ENCODE measurements at places on chromosomes 1 and 21. TPM values are rescaled to one million over a fixed set of nuclear protein-coding genes. Genes with fewer than 3 reads are reported as not detected.

DNA sequence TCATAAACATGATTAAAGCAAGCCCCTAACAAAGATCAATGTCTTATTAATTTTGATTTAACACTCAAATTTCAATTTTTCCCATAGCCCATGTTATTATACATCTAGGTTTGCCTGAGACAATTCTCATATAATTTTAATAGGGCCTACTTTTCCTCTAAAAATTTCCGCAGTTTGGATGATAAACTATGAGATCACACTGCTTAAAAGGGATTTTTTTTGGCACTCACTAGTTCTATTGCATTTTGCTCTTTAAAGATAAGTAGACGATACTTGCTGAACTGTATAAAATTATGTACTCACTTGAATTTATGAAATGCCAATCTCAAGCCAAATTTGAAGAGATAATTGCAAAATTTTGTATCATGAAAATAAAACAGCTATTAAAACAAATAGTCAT is 480.4 kb upstream of the ZRANB2 start:
- no peaks in the 10 kb centered on the region for H3K27me3 ChIP-seq
- H3K4me3 ChIP-seq: no peak overlapping the region
- no peak for DNase-seq

GRCh38 chr1:69121723-69122122 is 446.0 kb upstream of the LRRC7 start:
- H3K4me1 ChIP-seq: no peaks in the 10 kb centered on the region
- no peak overlapping the region for H3K4me3 ChIP-seq
- H3K36me3 ChIP-seq: no peaks in the 10 kb centered on the region
- DNase-seq: no peak

DNA sequence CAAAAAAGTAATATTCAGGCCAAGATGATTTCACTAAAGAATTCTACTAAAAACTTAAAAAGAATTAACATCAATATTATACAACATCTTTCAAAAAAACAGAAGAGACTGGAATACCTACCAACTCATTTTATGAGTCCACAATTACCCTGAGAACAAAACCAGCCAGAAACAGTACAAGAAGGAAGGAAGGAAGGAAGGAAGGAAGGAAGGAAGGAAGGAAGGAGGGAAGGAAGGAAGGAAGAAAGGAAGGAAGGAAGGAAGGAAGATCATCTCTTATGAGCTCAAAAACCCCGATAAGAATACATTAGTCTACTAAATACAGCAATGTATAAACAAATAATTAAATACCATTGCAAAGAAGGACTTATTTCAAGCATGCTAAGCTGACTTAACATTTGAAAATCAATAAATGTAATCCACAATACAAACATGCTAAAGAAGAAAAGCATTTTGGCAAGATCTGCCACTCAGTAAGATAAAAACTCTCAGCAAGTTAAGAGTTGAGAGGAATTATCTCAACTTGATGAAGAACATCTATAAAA is 149.9 kb upstream of the RGS18 start:
- no peak overlapping the region for H3K27ac ChIP-seq
- DNase-seq: no peak
- H3K36me3 ChIP-seq: no peaks in the 10 kb centered on the region
- no peaks in the 10 kb centered on the region for H3K27me3 ChIP-seq
- no peaks in the 10 kb centered on the region for H3K4me1 ChIP-seq

- peaks cover 13% of the 10 kb centered on the region for H3K27me3 ChIP-seq
- H3K4me1 ChIP-seq: peaks cover 8% of the 10 kb centered on the region
- no peak for DNase-seq
- no peaks in the 10 kb centered on the region for H3K36me3 ChIP-seq
- no peak overlapping the region for H3K4me3 ChIP-seq
These were observed 5.8 kb downstream of the KCNC4 start for GRCh38 chr1:110215621-110216515.

- no peak for DNase-seq
- no peak overlapping the region for H3K4me3 ChIP-seq
- H3K36me3 ChIP-seq: peaks cover 23% of the 10 kb centered on the region
- H3K27me3 ChIP-seq: peaks cover 44% of the 10 kb centered on the region
These were observed 1.2 kb upstream of the HMCN1 start for GRCh38 chr1:185732951-185733350.

DNA sequence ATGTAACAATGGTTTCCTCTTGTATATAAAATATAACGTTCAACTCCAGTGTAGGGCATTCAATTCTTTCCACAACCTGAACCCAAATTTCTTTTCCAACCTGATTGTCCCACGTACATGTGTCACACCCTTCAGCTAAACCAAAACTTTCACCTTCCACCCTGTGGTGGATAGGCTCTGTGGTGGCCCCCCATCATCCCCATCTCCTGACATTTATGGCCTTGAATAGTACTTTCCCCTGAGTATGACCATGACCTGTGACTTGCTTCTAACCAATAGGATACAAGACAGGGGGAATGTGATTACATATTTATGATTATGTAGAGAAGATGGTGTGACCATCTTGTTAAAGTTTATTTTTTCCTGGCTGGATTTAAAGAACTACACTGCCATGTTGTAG is 377.0 kb downstream of the PTPRC start:
- H3K4me3 ChIP-seq: no peak overlapping the region
- no peaks in the 10 kb centered on the region for H3K27me3 ChIP-seq
- DNase-seq: no peak
- no peak overlapping the region for H3K27ac ChIP-seq
- H3K36me3 ChIP-seq: no peaks in the 10 kb centered on the region

DNA sequence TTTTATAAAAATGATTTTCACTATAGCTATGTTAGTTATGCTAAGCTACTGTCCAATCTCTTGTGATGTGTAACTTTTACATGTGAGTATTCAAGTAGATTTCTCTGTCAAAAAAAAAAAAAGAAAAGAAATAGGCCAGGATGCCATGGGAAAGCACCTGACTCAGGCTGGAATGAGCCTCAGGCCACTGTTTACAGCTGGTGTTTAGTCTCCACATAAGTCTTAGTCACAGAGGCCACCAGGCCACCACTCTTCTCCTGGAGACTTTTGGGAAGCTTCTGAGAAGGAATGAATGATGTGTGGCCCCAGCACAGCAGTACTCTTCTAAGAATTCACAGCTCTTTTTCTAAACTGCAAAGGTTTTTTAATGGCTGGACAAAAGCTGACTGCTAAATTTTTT is 48.9 kb downstream of the CHML start:
- no peak overlapping the region for H3K27ac ChIP-seq
- no peaks in the 10 kb centered on the region for H3K4me1 ChIP-seq
- DNase-seq: no peak
- no peak overlapping the region for H3K4me3 ChIP-seq
- H3K36me3 ChIP-seq: no peaks in the 10 kb centered on the region

- no peaks in the 10 kb centered on the region for H3K4me1 ChIP-seq
- no peak overlapping the region for H3K27ac ChIP-seq
- H3K27me3 ChIP-seq: no peaks in the 10 kb centered on the region
- H3K36me3 ChIP-seq: no peaks in the 10 kb centered on the region
- no peak overlapping the region for H3K4me3 ChIP-seq
These were observed 19.8 kb downstream of the ERRFI1 start for GRCh38 chr1:8006037-8006963.

DNA sequence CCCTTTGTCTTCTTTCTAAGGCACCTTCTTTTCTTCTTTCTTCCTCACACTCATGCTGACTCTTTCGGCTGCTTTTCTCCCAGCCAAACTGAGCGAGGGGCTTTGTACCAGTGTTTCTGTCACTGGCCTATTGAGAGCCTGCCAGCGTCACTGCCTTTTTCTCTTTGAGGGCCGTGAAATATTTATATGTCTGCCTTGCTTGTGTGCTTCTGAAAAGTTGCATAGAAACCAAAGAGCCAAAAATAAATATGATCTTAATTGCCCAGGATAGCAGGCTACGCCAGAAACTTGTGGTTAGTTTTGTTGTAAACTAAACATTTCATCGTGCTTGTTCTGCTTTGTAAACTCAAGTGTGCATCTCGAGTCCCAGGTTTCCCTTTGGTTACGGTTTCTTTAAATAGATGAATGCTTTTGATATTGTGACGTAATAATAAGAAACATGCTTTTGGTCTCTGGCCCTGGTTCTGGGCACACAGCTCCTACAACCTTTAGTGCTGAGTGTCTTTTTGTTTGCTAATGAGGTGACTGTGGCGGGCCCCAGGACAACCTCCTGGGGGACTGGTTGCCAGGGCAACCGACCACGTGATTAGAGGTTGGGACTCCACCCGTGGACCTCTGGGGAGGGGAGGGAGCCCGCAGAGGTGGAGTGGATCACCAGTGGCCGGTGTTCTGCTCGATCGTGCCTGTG is 10.8 kb downstream of the SLC37A1 start:
- peaks cover 8% of the 10 kb centered on the region for H3K36me3 ChIP-seq
- peak overlapping the region; percentile 76 for H3K4me3 ChIP-seq
- no peak for DNase-seq

DNA sequence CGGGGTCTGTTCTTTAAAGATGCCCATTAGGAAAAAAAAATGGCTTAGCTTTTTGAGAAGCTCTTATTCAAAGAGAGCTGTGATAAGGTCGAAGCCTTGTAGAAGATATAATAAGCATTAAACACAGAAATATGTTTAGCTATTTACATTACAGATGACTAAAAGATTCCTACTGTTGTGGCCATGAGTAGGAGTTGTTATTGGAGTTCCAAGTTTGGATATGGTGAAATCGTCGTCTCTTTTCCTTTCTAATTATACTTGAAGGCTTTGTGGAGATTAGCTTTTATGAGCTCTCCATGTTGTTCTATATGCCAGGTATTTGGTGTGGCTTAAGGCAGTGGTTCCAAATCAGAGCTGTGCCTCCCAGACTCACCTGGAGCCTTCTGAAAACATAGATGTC is 79.9 kb upstream of the LAMC2 start:
- H3K36me3 ChIP-seq: no peaks in the 10 kb centered on the region
- H3K4me1 ChIP-seq: no peaks in the 10 kb centered on the region
- peaks cover 8% of the 10 kb centered on the region for H3K27me3 ChIP-seq
- no peak overlapping the region for H3K27ac ChIP-seq
- H3K4me3 ChIP-seq: no peak overlapping the region

- H3K4me1 ChIP-seq: no peaks in the 10 kb centered on the region
- peak overlapping the region; percentile 49 for H3K4me3 ChIP-seq
- H3K27ac ChIP-seq: peak overlapping the region; percentile 55
- no peaks in the 10 kb centered on the region for H3K36me3 ChIP-seq
These were observed 11.0 kb upstream of the SERBP1 start for GRCh38 chr1:67441183-67441582.

DNA sequence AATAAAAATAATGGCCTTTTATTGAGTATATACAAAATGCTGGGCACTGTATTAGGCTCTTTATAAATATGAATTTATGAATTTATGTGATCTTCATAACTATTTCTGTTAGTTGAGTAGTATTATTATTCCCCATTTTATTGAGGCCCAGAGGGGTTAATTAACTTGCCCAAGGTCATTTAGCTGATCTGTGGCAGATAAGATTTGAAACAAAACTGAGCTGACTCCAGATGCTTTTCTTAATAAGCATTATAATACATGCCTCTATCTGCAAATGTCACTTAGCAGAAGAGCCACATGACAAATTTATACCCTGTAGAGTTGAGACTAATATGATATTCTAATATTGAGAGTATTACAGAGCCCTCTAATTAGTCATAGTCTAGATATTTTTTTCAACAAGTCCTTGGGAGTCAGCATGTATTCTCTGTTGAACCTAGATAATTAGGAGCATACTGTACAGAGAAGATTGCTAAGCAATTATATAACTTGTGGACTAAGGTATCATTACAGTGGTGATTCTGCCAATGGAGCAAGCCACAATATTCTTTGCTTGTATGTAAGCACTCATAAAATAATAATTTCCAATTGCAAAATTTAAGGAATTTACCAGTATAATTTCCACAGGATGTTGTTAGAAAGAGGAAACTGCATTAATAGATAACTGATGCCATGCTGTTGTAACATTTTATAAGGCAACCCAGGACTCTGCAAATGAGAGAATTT is 112.0 kb downstream of the LRRC40 start:
- no peaks in the 10 kb centered on the region for H3K4me1 ChIP-seq
- no peak overlapping the region for H3K27ac ChIP-seq
- no peaks in the 10 kb centered on the region for H3K36me3 ChIP-seq
- no peak for DNase-seq
- H3K27me3 ChIP-seq: peaks cover 7% of the 10 kb centered on the region

DNA sequence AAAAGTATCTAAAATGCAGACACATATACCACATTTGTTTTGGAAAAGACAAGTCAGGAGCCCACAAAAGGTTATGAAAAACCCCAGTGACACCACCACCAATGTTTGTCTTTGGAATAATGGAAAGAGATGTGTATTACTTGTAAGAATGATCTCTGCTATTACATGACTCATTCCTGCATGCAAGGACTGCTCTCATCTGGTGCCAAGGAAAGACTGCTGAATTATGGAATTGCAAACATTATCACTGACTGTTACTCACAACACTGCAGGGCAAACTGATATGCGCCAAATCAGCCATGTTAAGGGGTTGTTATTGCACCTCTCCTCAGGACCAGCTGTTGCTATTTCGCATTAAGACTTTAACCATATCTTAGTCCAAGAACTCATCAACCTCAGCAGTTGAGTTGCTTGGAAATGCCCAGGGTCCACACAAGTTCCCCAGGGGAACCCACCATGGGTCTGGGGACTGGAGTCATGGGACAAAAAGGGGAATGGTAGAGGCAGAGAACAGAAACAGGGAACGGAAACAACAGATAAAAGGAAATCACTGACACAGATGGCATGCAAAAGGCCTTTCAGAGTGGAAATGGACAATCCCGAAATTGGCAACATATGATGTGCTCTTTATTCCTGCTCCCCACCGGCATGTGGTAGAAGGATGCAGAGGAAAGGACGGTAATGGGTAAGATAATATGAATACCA is 34.4 kb downstream of the CAPZB start:
- H3K4me1 ChIP-seq: peaks cover 76% of the 10 kb centered on the region
- H3K27me3 ChIP-seq: no peaks in the 10 kb centered on the region
- peak overlapping the region; percentile 61 for H3K27ac ChIP-seq
- no peak for DNase-seq
- H3K4me3 ChIP-seq: no peak overlapping the region
- no peaks in the 10 kb centered on the region for H3K36me3 ChIP-seq

- no peak overlapping the region for H3K4me3 ChIP-seq
- H3K27me3 ChIP-seq: no peaks in the 10 kb centered on the region
- H3K27ac ChIP-seq: no peak overlapping the region
- H3K4me1 ChIP-seq: no peaks in the 10 kb centered on the region
These were observed 186.4 kb downstream of the PTPRC start for GRCh38 chr1:198825254-198825653.

DNA sequence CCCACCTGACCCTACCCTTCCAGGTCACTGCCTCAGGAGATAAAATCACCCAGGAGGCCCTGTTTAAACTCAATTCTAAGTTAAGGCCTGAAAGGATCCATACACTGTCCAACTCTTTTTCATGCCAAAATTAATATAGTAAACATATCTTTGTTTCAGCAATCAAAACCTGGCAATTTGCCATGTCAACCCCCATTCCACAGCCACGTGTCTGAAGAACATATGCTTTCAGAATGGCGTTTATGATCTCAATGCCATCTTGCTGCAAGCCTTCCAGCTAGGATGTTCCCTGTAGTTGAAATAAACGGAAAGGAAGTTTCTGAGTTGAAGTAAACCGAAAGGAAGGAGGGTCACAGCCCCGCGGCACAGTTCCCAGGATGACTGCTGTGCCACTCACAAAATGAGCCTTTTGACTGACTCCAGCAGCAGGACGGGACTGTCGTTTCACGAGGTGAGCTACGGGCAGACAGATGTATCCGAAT is 472.0 kb downstream of the SMYD3 start:
- DNase-seq: no peak
- no peaks in the 10 kb centered on the region for H3K27me3 ChIP-seq
- H3K4me1 ChIP-seq: peaks cover 4% of the 10 kb centered on the region

The STPG1 gene
- total RNA-seq: 5.4 TPM

The ZNF683 gene
- not detected for total RNA-seq

The SNX7 gene
- total RNA-seq: not detected

The DNASE2B gene
- not detected for total RNA-seq

The CD1B gene
- total RNA-seq: not detected
